ENCODE measurements at places on chromosomes 12 and 14. TPM values are rescaled to one million over a fixed set of nuclear protein-coding genes. Genes with fewer than 3 reads are reported as not detected.
A peak's percentile ranks its signal among the peaks of the same experiment; 100 is the strongest.

- H3K36me3 ChIP-seq = no peaks in the 10 kb centered on the region
- DNase-seq = no peak
- no peak overlapping the region for H3K4me3 ChIP-seq
- H3K27me3 ChIP-seq = no peaks in the 10 kb centered on the region
- no peaks in the 10 kb centered on the region for H3K4me1 ChIP-seq
- H3K27ac ChIP-seq = no peak overlapping the region
These were observed 129.3 kb upstream of the SSTR1 start for GRCh38 chr14:38078393-38078792.

- no peaks in the 10 kb centered on the region for H3K4me1 ChIP-seq
- no peak for DNase-seq
- H3K4me3 ChIP-seq = no peak overlapping the region
These were observed 172.4 kb downstream of the PHETA1 start for GRCh38 chr12:111196532-111196931.

Gene RIMBP2
- not detected for polyA plus RNA-seq

GRCh38 chr14:55450124-55450523 lies 9.7 kb upstream of the TBPL2 start:
- no peak overlapping the region for H3K4me3 ChIP-seq
- no peaks in the 10 kb centered on the region for H3K27me3 ChIP-seq
- H3K36me3 ChIP-seq = no peaks in the 10 kb centered on the region
- no peak overlapping the region for H3K27ac ChIP-seq
- no peak for DNase-seq

DNA sequence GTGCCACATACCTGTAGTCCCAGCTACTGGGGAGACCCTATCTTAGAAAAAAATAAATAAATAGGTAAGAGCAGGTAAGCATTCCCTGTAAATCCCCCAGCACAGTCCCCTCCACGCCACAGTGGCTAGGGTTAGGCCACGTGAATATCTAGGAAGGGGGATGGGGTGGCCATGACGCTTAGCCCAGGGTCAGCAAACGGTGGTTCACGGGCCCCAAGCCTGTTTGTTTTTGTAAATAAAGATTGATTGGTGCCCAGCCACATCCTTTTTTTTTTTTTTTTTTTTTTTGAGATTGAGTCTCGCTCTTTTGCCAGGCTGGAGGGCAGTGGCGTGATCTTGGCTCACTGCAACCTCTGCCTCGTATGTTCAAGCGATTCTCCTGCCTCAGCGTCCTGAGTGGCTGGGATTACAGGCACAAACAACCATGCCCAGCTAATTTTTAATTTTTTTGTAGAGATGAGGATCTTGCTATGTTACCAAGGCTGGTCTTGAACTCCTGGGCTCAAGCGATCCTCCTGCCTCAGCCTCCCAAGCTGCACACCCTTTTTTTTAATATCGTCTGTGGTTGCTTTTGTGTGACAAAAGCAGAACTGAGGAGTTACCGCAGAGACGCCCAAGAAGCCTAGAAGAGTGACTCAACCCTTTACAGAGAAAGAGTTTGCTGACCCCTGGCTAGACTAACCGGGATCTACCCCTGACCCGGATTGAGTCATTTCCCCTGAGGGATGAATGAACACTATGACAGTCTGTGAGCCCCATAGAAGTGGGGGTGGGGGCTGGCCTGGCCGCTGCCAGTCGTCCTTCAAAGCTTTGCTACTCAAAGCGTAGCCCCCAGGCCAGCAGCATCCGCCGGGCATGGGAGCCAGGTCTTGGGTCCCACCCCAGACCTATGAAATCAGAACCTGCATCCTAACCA lies 113.7 kb upstream of the NCOR2 start:
- H3K27ac ChIP-seq = no peak overlapping the region
- DNase-seq = peak; percentile 54
- H3K4me3 ChIP-seq = no peak overlapping the region
- no peaks in the 10 kb centered on the region for H3K36me3 ChIP-seq

DNA sequence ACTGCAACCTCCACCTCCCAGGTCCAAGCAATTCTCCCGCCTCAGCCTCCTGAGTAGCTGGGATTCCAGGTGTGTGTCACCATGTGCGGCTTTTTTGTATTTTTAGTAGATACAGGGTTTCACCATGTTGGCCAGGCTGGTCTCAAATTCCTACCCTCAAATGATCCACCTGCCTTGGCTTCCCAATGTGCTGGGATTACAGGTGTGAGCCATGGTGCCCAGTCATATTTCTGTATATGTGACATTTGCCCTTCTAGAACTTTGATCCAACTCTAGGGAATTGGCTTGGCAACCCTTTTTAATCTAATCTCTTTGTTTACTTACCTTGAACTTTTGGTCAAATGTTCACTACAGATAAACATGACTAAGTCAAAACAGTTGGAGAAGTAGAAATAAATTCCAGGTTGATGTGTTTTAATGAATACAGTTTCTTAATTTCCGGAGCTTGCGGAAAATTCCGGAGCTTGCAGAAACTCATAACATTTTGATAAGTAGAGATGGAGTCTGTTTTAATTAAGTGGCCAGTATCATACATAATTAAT lies 11.5 kb upstream of the PEBP1 start:
- no peaks in the 10 kb centered on the region for H3K27me3 ChIP-seq
- H3K4me1 ChIP-seq = no peaks in the 10 kb centered on the region
- H3K27ac ChIP-seq = no peak overlapping the region
- H3K4me3 ChIP-seq = no peak overlapping the region
